Stimulated activated CD4-positive, alpha-beta T cell treated with anti-CD3 and anti-CD28 coated beads, Interleukin-12 subunit alpha, Interleukin-12 subunit beta, amount 100 ng/mL, for 24 hours (primary cell): ENCODE measurements at places on chromosomes 12 and 14.

- no peak for DNase-seq
Observed at GRCh38 chr14:36408388-36408787, 88.0 kb upstream of the MBIP start.

DNA sequence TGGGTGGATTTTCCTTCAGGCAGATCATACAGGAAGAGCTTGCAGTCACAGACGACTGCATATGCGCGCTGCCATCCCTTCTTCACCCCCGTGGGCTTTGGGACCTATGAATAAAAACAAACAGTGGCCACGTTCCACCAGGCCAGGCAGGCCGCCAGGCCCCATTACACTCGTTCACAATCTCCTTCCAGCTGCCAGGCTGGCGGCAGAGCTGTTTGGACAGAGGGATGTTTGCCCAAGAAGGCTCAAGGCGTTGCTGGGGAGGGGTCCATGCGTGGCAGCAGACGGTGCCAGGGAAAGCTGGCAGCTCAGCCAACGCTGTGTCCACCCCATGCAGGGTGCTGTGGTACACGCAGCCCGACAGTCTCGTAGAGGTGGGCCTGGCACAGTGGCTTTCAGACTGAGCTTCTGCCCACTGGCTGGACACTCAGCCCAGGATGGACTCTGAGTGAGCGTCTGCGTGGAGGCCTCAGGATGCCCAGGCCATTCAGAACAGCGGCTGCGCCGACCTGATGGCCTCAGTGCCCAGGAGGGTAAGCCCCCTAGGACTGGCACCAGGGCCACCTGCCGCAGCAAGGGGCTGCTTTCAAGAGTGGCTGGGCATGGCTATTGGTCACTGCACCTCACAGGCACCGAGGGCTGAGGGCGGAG is 27.5 kb downstream of the AMN start:
- no peak for DNase-seq

DNA sequence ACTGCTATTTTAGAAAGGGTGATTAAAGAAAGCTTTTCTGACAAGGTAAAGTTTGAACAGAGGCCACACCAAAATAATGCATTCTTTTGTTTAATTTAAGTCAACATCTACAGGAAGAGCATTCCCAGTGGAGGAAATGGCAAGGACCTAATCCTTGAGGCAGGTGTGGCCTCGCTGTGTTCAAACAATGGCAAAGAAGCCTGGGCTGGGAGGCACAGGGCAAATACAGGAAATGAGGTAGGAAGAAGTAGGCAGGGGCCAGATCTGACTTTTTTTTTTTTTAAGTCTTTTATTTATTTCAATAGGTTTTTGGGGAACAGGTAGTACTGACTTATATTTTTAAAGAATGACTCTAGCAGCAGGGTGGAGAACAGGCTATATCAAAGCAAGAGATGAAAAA is 53.5 kb downstream of the ARMH4 start:
- DNase-seq, result no peak

DNA sequence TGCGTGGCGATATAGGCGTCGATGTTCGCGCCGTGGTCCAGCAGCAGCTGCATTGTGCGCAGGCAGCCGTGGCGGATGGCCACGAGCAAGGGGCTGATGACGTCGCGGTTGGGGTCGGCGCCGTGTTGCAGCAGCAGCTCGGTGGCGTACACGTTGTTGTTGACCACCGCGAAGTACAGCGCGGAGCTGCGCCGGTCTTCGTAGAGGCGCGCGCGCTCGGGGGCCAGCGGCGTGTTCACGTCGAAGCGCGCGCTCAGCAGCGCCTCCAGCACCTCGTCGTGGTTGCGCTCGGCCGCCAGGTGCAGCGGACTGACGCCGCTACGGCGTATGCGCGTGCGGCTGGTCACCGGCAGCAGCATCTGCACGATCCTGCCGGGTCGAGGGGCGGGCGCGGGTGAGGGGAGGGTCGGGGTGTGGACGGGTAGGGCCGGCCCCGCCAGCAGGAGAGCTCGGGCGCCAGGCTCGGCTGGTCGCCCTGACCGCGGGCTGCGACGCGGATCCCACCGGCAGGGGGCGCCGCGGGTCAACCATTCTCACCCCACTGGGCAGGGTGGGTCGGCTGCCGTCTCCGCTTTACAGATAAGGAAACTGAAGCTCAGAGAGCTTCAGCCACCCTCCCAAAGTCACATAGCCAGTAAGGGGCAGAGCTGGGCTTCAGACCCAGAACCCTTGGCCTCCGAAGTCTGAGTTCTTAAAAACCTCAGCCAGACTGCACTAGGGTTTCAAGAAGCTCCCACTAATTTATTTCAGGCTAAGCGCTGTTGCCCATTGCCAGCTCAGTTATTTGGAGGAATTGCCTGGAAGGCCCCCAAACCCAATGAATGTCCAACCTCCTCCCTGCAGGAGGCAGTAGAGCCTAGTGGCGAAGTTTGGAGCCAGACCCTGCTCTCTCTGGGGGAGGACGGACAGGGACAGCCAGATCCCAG is 12.4 kb downstream of the FAM181A start:
- DNase-seq, result peak; percentile 86

DNA sequence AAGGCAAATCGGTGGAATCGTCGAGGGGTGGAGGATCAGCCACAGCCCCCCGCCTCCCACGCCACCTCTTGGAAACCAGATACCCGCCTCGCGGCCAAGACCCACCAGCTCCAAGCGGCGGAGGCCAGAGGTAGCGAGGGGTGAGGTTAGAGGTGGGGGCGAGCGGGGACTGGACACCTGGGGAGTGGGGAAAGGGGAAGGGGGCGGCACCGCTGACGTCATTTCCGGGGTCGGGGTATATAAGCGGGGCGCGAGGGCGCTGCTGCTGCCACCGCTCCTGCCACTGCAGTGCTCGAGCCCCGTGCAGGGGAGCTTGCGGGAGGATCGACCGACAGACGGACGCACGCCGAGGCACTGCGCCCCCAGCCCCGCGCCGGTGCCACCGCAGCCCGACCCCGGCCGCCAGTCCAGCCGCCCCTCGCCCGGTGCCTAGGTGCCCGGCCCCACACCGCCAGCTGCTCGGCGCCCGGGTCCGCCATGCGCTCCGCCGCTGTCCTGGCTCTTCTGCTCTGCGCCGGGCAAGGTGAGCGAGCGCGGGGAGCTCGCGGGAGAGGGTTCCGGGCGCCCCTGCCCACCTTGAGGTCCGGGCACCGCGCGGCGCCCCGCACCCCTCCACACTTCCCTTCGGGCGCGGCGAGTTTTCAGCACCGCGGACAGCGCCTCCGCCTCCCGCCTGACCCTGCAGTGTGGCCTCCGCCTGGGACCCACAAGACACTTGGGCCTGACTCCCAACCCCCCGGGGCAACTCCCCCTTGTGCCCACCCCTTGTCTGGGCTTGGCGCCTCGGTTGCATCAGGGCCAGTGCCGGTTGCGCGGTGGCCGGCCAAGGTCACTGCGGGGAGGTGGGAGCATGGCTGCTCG is at the start of gene CHGA:
TSS of gene CHGA (plus strand) at position 268 of the 861 bp plus-strand sequence. CDS start at position 478, 210 bp downstream.
- peak; percentile 5 for DNase-seq

DNA sequence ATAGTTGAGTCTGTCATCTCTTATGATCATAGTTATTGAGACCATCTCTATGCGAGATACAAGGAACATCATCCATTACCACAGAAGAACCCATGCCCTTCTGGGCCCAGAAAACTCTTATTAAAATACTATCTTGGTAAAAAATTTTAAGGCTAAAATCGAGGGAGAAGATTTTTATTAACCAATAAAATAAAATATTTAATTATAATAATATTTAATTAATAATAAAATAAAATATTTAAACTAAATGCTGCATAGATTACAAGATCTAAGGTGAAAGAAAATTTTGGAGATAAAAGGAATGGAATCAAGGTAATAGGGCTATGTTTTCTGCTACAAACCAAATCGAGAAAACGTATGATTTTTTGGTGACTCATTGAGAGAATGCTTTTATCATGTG is 540.2 kb downstream of the KCNH5 start:
- no peak for DNase-seq
